ENCODE measurements at places on chromosomes 1 and 21. TPM values are rescaled to one million over a fixed set of nuclear protein-coding genes. Genes with fewer than 3 reads are reported as not detected.

The QSOX1 gene
- polyA plus RNA-seq = 503 TPM

DNA sequence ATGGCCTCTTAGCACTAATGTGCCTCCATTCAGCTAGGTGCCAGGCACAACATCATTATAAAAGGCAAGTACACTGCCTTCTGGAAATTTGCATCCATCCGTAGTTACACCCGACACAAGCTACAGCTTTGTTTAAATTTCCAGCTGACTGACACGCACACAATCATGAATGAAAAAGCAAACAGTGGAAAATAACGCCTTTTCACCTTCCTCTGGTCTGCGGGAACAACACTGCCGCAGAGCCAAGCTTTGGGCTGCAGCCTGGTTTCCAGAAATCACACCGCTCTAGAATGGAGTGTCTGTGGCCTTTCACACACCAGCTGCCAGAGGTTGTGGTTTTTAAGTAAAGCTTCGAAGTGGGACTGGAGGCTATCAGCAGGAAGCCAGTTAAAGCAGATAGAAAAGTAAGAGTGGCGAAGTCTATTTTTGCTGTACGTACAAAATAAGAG lies 142.8 kb upstream of the COA6 start:
- DNase-seq = no peak

GRCh38 chr1:26598890-26599289 lies 69.3 kb downstream of the RPS6KA1 start:
- DNase-seq = no peak

The CFH gene
- polyA plus RNA-seq = 30.0 TPM

DNA sequence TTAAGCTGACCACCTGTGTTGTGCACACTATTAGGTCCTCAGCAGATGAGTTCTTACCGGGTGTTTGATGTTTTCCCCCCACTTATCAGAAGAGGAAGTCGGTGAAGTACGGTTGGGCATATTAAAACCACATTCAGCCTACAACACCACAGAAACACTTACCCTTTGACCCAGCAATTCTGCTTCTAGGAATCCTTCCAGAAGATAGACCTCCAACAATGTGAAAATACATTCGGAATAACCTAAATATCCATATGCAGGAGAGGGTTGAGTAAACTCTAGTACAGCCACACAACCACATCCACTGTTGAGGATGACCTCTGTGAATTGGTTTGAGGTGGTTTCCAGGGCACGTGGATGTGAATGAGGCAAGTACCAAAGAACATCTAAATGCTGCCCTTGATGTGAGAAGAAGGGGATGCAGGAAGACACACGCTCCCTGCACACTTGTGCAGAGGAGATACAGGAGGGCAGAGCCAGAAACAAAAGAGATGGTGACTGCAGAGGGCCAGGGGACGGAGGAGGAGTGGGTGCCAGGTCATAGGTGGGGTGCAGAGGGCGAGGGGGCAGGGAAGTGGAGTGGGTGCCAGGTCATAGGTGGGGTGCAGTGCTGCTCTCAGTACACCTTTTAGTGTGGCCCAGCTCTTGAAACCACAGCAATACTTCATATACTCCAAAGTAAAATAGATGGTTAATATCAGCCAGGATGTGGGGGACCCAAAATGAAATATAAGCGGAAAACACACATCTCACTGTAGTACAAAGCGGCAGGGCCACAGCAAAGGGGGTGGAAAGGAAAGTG lies 12.8 kb downstream of the ADARB1 start:
- no peak for DNase-seq

DNA sequence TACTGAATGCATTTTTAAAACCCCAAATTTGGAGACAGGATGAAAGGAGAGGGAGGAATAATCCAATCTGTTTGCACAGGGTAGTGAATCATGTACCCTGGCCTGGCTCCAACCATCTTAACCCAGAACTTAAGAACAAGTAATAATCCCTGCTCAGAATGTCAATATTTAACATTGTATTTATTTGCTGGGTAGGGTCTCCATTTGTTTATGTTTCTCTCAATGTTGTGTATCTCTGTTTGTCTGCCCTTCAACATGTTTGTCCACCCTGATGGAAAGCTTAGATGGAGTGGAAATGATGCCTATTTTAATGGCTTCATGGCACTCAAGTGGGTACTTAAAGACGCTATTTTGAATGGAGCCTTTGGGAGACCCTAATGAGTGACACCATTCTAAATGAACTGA lies 54.4 kb upstream of the CDC42BPA start:
- DNase-seq = no peak

The TNFRSF9 gene
- polyA plus RNA-seq = not detected

The AMY2A gene
- not detected for polyA plus RNA-seq

The TIAM1 gene
- polyA plus RNA-seq = 0.07 TPM

The RGS13 gene
- not detected for polyA plus RNA-seq

- DNase-seq = no peak
Observed at GRCh38 chr21:36055551-36055950, 4.8 kb downstream of the SETD4 start.

DNA sequence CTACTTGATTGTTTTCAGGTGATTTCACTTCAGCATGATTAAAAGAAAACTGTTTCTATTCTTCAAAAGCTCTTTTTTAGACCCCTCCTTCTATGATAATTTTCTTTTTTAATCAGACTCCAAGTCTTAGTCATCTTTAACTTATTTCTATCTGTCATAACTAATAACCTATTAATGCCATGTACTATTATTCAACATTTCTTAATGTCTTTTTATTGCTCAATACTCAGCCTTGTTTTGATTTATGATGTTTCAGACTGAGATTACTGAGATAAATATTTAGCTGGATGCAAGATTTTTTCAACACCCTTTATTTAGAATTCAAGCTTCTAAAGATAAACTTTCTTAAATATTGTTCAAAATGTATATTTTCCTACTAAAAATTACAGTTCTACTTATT lies 53.6 kb downstream of the ATP6V1G3 start:
- no peak for DNase-seq

GRCh38 chr21:46017148-46017547 lies 35.6 kb downstream of the COL6A1 start:
- no peak for DNase-seq

- no peak for DNase-seq
Observed at GRCh38 chr1:104195395-104195794, 445.7 kb downstream of the AMY1C start.

- no peak for DNase-seq
Observed at GRCh38 chr1:6378096-6378746, 15.3 kb downstream of the ACOT7 start.

DNA sequence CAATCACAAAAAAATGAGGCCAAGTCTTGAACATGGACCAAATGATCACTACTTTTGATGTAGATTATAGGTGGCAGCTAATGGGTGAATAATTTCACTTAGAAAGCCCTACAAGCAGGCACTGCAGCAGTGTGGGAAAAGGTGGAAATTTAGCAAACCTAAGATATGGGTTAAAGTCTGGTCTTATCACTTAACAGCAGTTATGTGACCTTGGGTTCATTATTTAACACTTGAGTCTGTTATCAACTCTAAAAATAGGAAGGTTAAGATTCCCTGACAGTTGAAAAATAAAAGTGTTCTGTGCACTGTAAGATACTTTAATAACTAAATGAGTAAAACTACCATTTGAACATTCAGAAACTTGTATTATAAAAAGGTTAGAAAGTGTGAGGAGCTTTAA lies 47.5 kb downstream of the SSX2IP start:
- no peak for DNase-seq

- no peak for DNase-seq
Observed at GRCh38 chr1:2381741-2382620, 9.4 kb downstream of the MORN1 start.

- DNase-seq = peak; percentile 80
Observed at GRCh38 chr21:34887725-34888568, 161.2 kb downstream of the RUNX1 start.

The LRRC3 gene
- 0.59 TPM for polyA plus RNA-seq

- DNase-seq = no peak
Observed at GRCh38 chr1:182200025-182200812, 138.7 kb upstream of the ZNF648 start.

The SEMA4A gene
- 0.49 TPM for polyA plus RNA-seq

The PLCH2 gene
- 0.06 TPM for polyA plus RNA-seq

The SELL gene
- polyA plus RNA-seq = 0.05 TPM
